PC-9 (cell line): ENCODE measurements at places on chromosomes 6 and 20. TPM values are rescaled to one million over a fixed set of nuclear protein-coding genes. Genes with fewer than 3 reads are reported as not detected.

Gene UCKL1
- total RNA-seq: 51.7 and 55.1 TPM in 2 replicates

DNA sequence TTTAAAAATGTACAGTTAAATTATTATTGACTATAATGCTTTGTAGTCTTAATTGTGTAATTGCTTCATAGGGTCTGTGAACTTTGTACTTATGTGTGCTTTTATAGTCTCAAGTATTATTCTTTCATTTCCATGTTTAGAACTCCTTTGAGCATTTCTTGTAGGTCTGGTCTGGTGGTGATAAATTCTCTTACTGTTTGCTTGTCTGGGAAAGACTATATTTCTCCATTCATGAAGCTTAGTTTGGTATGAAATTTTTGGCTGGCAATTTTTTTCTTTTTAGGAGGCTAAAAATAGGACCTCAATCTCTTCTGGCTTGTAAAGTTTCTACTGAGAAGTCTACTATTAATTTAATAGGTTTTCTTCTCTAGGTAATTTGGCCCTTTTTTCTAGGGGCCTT lies 67.4 kb downstream of the CCDC170 start:
- no peaks in the 10 kb centered on the region for H3K36me3 ChIP-seq
- no peaks in the 10 kb centered on the region for H3K27me3 ChIP-seq
- DNase-seq: no peak
- no peaks in the 10 kb centered on the region for H3K4me1 ChIP-seq

Gene CARMIL1
- 25.7 and 33.1 TPM in 2 replicates for total RNA-seq

Gene BTNL2
- not detected in 2 replicates for total RNA-seq

DNA sequence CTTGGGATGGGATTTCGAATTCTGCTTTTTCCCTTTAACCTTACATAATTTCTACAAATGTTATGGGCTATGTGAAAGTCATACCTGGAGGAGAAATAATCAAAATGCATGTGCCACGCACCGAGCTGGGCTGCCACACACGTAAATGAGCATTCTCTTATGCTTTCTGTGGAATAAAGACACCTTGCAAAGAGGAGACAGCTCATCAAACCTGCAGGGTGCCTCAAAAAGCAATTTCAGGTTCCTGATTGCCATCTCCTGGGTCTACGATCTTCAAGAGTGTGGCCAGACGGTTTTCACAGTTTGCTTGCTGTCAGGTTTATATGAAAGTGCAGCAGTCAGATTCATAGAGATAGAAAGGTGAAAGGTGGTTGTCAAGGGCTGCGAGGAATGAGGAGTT lies 36.6 kb downstream of the DUSP22 start:
- H3K27ac ChIP-seq: no peak overlapping the region
- DNase-seq: no peak
- no peak overlapping the region for H3K4me3 ChIP-seq
- H3K4me1 ChIP-seq: no peaks in the 10 kb centered on the region

Gene HLA-G
- total RNA-seq: 0.38 and 0.50 TPM in 2 replicates

DNA sequence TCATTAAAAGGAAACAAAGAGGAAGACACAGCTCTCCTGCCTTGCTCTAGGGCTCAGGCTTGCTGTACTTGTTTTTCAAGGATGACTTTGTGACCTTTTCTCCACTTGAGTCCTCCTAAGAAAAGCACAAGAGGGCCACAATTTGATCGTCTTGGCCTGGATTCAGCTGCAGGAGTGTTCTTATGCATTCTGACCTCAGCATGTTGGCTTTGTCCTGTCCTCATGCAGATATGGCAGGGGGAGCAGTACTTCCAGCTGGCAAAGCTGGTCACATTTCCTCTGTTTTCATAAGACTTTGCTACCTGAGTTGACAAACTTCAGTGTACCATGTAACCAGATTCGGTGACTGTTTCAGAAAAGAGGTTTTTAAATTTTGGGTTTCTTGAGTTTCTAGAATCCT lies 30.8 kb downstream of the KDM1B start:
- H3K27ac ChIP-seq: peak overlapping the region; percentile 63
- no peak overlapping the region for H3K4me3 ChIP-seq

DNA sequence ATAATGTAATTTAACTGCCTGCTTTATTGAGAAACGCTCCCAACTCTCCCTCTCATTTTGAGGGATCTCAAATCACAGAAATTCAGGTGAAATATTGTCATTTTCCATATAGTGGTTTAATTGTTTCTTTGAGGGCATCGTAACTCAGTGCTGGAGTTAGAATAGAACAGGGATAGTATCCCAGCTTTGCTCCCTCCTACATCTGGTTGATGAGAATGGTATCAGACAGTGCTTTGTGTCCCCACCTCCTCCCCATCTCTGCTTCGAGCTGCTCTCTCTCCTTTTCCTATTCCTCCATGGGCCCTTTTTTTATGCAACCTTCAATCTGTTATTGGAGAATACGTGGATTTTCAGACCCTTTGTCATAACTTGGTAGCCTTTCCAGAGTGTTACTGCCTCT lies 41.2 kb upstream of the REV3L start:
- H3K4me3 ChIP-seq: no peak overlapping the region
- no peaks in the 10 kb centered on the region for H3K4me1 ChIP-seq
- DNase-seq: no peak
- H3K27ac ChIP-seq: no peak overlapping the region

- DNase-seq: no peak
- H3K27ac ChIP-seq: no peak overlapping the region
- H3K27me3 ChIP-seq: no peaks in the 10 kb centered on the region
- H3K4me1 ChIP-seq: peaks cover 20% of the 10 kb centered on the region
- H3K4me3 ChIP-seq: no peak overlapping the region
These were observed 2.1 kb downstream of the SERAC1 start for GRCh38 chr6:158165919-158166416.

DNA sequence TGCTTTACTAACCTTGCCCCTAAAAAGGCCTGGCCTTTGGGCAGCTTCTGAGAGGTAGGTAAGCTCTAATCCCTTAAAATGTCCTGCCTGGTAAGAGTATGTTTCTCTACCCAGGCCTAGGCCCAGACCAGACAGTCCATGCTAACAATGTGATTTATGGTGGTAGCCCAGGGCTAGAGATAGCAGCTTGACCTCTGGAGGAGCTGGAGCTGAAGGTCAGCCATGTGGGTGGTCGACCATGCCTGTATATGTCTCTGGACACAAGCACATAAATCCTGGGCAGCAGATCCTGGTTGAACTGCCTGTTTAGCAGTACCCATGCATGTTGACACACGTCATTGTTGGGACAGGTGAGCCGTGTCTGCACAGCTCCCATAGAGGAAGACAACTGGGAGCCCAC lies 62.1 kb upstream of the PHACTR1 start:
- peak; percentile 33 for DNase-seq
- H3K4me1 ChIP-seq: no peaks in the 10 kb centered on the region
- no peak overlapping the region for H3K27ac ChIP-seq
- H3K4me3 ChIP-seq: no peak overlapping the region
- H3K36me3 ChIP-seq: no peaks in the 10 kb centered on the region

DNA sequence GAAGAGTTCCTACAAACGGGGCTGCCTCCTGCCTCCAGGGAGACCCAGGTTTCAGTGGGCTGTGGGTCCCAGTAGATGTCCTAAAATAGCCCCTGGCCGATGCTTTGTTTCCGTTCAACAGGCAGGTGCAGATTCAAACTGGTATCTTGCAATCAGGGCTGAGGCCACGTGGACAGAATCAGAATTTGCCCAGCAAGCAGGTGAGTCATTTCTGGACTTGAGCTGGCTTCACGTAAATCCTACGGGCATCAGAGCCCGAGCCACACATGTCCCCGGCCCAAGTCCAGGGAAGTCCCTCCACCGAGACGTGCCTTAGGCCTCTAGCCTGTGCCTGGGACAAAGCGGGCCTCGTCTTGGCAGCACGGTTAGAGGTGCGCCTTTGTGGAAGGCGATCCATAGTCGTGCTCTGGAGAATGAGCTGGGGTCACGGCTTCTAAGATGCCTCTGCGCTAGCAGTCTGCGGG lies 101.6 kb upstream of the FRMD1 start:
- peaks cover 99% of the 10 kb centered on the region for H3K27me3 ChIP-seq
- no peaks in the 10 kb centered on the region for H3K4me1 ChIP-seq
- no peaks in the 10 kb centered on the region for H3K36me3 ChIP-seq
- DNase-seq: no peak
- H3K4me3 ChIP-seq: no peak overlapping the region

DNA sequence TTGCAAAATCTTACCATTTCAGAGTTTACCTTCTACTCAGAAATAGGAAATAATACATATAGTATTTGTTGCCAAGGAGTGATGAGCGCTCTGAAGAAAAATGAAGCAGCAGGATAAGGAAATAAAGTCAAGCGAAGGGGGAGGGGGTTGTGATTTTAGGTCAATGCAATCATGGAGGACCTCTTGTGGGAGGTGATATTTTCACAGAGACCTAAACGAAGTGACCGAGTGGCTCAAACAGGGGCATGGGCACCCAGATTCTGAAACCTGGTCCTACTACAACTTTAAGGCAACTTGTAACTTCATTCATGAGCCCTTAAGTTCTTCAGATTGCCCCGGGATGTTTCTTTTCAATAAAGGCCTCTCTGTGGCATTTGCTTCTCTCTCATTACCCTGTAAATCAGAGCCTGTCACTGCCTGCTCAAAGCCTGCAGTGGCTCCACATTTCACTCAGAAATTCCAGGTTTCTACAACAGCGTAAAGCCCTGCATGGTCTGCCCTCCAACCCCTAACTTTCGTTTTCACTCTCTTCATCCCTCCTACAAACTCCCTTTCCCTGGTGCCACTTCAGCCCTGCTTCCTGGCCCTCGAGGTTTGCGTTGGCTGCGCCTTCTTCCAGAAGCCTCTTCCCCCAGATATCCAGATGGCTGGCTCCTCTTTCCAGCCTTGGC lies 162.7 kb downstream of the TBC1D7 start:
- H3K4me3 ChIP-seq: no peak overlapping the region
- no peak for DNase-seq
- H3K36me3 ChIP-seq: no peaks in the 10 kb centered on the region
- no peak overlapping the region for H3K27ac ChIP-seq
- H3K4me1 ChIP-seq: no peaks in the 10 kb centered on the region

DNA sequence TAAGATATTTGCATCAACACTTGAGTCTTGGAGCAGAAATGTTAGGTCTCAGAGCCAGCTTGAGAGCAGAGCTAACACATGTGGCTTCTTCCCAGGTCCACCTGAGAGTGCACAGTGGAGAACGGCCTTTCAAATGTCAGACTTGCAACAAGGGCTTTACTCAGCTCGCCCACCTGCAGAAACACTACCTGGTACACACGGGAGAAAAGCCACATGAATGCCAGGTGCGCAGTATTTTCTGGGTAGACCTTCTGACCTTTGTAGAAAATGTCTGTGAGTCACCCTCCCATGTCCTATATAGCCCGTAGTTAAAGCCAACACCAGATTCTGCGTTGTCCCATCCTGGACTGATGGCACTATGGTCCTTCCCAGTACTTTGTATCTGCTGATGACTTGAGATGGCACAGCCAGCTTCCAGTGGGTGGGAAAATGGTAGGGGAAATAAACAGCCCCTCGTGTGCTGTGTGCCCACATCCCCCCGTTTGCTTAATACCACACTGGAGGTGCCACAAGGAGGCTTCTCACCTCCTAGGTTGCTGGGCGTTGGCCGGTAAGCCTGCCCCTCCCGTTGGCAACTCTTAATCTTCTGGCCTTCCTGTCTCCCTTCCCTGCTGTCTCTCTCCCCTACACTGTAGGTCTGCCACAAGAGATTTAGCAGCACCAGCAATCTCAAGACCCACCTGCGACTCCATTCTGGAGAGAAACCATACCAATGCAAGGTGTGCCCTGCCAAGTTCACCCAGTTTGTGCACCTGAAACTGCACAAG lies 20.3 kb downstream of the PRDM1 start:
- H3K27ac ChIP-seq: no peak overlapping the region
- DNase-seq: no peak
- no peaks in the 10 kb centered on the region for H3K27me3 ChIP-seq
- no peak overlapping the region for H3K4me3 ChIP-seq

GRCh38 chr20:62778601-62779416 lies 17.5 kb upstream of the MRGBP start:
- no peaks in the 10 kb centered on the region for H3K27me3 ChIP-seq
- peaks cover 16% of the 10 kb centered on the region for H3K4me1 ChIP-seq
- H3K36me3 ChIP-seq: no peaks in the 10 kb centered on the region
- no peak overlapping the region for H3K4me3 ChIP-seq

Gene CLVS2
- total RNA-seq: not detected in 2 replicates

- no peak for DNase-seq
- H3K27me3 ChIP-seq: no peaks in the 10 kb centered on the region
- no peaks in the 10 kb centered on the region for H3K36me3 ChIP-seq
- H3K4me3 ChIP-seq: no peak overlapping the region
- H3K27ac ChIP-seq: no peak overlapping the region
- no peaks in the 10 kb centered on the region for H3K4me1 ChIP-seq
These were observed 504.0 kb upstream of the SPTLC3 start for GRCh38 chr20:12504779-12505178.

GRCh38 chr6:168288781-168289570 lies 30.6 kb downstream of the DACT2 start:
- no peak overlapping the region for H3K27ac ChIP-seq
- H3K4me3 ChIP-seq: no peak overlapping the region
- DNase-seq: no peak
- no peaks in the 10 kb centered on the region for H3K4me1 ChIP-seq
- peaks cover 91% of the 10 kb centered on the region for H3K27me3 ChIP-seq
- H3K36me3 ChIP-seq: no peaks in the 10 kb centered on the region

GRCh38 chr6:7818257-7819214 lies 92.1 kb downstream of the TXNDC5 start:
- no peaks in the 10 kb centered on the region for H3K36me3 ChIP-seq
- H3K4me3 ChIP-seq: no peak overlapping the region
- DNase-seq: no peak
- H3K4me1 ChIP-seq: no peaks in the 10 kb centered on the region

- no peak for DNase-seq
- H3K27me3 ChIP-seq: peaks cover 99% of the 10 kb centered on the region
- H3K27ac ChIP-seq: no peak overlapping the region
- H3K36me3 ChIP-seq: no peaks in the 10 kb centered on the region
- H3K4me1 ChIP-seq: no peaks in the 10 kb centered on the region
These were observed 21.9 kb downstream of the CDH22 start for GRCh38 chr20:46286382-46286781.

Gene CPXM1
- not detected in 2 replicates for total RNA-seq

- no peak overlapping the region for H3K4me3 ChIP-seq
- DNase-seq: no peak
- no peaks in the 10 kb centered on the region for H3K4me1 ChIP-seq
- no peak overlapping the region for H3K27ac ChIP-seq
- no peaks in the 10 kb centered on the region for H3K36me3 ChIP-seq
- H3K27me3 ChIP-seq: no peaks in the 10 kb centered on the region
These were observed 19.2 kb downstream of the HLA-DRB1 start for GRCh38 chr6:32570363-32570905.

- no peaks in the 10 kb centered on the region for H3K36me3 ChIP-seq
- no peak for DNase-seq
- no peak overlapping the region for H3K27ac ChIP-seq
- no peaks in the 10 kb centered on the region for H3K27me3 ChIP-seq
These were observed 15.6 kb upstream of the HMGN3 start for GRCh38 chr6:79250107-79250514.

DNA sequence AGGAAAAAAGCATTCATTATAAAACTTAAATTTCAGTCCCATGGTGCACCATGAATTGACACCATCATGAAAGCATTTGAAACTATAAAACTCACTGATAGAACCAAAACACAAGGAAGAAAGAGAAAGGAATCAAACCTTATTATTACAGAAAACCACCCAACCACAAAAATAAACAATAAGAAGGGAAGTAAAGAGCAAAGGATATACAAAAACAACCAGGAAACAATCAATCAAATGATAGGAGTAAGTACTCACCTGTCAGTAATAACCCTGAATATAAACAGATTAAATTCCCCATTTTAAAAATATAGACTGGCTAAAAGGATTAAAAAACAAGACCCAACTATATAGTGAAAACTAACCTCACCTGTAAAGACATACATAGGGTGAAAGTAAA lies 5.8 kb downstream of the SLPI start:
- DNase-seq: no peak
- H3K36me3 ChIP-seq: peaks cover 42% of the 10 kb centered on the region
- H3K27ac ChIP-seq: 0 out of 2 replicates have a peak overlapping the region, but pooled peaks have one; percentile 7
- no peaks in the 10 kb centered on the region for H3K27me3 ChIP-seq
- 0 out of 2 replicates have a peak overlapping the region, but pooled peaks have one; percentile 1 for H3K4me3 ChIP-seq
- H3K4me1 ChIP-seq: peaks cover 52% of the 10 kb centered on the region
